Fibroblast of skin of left quadriceps (primary cell): ENCODE measurements at places on chromosomes 1 and 21.

DNA sequence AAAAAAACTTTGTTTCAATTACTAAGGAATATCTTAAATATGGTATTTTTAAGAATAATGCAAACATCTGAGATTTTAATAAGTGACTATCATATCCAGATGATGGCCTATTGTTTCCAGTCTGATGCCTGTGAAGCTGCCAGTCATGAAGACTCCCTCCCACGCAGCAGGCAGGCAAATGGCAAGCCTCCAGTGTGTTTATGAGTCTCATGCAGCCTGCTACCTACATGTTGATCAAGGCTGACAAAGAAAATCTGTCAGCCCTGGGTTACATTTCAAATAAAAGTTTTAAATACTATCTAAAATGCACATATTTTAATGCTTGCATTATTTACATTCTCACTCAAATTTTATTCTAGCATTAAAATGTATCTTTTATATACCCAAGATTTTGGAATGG lies 137.6 kb upstream of the RNPC3 start:
- no peak for DNase-seq

DNA sequence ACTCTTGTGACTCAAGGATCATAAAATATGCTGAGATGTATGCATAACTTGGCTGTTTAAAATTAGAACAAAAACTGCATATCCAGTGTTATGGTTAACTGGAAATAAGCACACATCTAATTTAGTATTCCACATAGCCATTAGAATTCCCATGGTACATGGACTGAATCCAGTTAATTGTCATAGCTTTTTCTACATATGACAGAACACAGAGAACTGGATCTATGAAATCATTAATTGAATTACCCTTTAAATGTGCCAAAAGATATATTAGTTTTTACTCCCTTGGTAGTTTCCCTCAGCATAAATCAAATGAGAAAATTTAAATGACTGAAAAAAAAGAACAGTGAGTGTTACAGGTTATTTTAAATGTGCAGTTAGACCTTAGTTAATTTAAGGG lies 395.9 kb downstream of the NCAM2 start:
- DNase-seq = no peak

DNA sequence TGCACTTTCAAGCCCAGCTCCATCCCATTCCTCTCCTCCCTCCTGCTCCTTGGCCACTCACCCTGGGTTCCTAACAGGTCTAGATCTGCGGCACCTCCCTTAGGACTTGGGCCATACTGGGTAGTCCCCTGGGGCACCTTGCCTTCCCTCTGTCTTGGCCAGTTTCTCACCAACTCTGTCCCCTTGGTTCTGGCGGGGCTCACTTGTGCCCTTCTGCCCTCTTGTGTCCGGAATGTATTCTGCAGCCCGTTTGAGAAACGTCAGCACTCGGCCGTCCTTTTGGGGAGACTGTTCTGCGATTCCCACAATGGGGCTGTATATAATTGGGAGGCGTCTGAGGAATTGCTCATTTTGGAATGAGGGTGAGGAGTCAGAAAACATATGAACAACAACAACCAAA lies 162.4 kb downstream of the ZSCAN20 start:
- peak; percentile 4 for DNase-seq

GRCh38 chr1:24898152-24898908 lies 31.7 kb downstream of the RUNX3 start:
- DNase-seq = no peak

- no peak for DNase-seq
Observed at GRCh38 chr1:182716740-182717720, 32.6 kb upstream of the RGS8 start.

DNA sequence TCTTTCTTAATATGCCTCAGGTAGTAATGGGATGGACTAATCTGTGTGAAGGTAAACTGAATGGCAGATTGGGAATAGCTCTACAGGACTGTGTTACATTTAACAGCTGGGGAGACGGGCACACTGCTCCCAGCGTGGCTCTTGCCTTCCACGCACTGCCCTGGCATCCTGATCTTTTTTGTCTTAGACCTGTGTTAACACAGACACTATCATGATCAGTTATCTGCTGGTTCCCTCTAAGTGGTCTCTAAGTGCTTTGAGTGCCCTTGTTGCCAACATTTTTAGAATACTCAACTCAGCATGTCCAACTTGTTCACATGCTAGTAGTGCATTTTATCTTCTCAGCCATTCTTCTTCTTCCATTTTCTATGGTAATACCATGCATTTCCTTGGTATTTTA lies 208.1 kb downstream of the RYR2 start:
- DNase-seq = no peak

DNA sequence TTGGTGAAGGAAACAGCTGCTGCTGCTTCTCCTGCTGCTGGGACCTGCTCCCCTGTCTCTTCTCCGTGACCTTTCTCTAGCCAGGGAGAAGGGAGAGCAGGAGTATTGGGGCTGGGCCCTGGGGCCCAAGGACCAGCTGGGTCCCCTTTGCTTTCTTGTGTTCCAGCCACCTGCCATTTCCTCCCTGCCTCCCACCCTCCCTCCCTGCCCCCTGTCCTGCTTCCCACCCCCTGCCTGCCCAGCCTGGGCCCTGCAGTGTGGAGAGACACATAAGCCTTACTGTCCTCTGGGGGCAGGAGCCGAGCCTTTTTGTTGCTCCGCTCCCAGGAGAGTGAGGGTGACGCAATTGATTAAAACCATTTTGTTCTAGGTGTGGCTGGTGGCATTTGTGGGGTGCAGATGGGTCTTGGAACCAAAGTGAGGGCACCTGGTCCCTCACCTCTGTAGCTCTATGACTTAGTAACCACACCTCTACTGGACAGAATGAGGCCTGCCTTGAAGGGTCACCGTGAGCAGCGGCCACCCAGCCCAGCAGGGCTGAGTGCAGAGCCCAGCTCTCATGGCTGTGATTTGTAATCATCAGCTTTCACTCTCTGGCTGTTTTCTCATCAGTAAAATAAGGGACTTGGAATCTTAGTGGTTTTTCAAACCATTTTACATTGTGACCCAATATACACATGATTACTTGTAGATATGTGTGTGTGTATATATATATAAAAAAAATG lies 13.9 kb upstream of the TMEM222 start:
- DNase-seq = no peak

DNA sequence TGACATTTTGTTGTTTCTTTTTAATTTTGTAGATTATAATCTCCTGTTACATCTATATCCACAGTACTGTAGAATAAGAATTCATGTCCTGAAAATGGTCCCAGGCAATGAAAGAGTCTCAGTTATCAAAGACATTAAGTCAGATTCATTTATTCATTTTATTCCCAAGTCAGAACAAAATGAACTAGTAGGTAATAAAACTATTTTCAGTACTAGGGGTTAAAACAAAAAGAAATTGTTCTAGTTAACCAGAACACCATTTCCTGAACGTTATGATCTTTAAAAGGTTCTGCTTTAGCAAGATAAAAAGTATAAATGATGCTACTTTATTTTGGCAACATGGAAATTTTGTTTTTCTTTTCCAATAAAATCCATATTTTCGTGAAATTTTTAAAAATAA lies 6.8 kb upstream of the DYNLT5 start:
- DNase-seq = no peak

GRCh38 chr1:200369131-200369530 lies 40.7 kb downstream of the ZNF281 start:
- no peak for DNase-seq

GRCh38 chr1:86472767-86473166 lies 4.0 kb downstream of the CLCA1 start:
- DNase-seq = no peak

- DNase-seq = no peak
Observed at GRCh38 chr1:84060781-84061180, 61.8 kb upstream of the TTLL7 start.

- no peak for DNase-seq
Observed at GRCh38 chr1:159880430-159880829, 18.0 kb upstream of the VSIG8 start.

GRCh38 chr1:59593798-59594790 lies 220.7 kb upstream of the HOOK1 start:
- DNase-seq = no peak

GRCh38 chr1:22319608-22320007 lies 132.0 kb upstream of the ZBTB40 start:
- DNase-seq = no peak

- DNase-seq = no peak
Observed at GRCh38 chr21:46158666-46159300, 3.4 kb upstream of the FTCD start.

- DNase-seq = no peak
Observed at GRCh38 chr1:84069236-84069845, 70.4 kb upstream of the TTLL7 start.

- no peak for DNase-seq
Observed at GRCh38 chr1:218408942-218409341, 63.8 kb downstream of the TGFB2 start.

DNA sequence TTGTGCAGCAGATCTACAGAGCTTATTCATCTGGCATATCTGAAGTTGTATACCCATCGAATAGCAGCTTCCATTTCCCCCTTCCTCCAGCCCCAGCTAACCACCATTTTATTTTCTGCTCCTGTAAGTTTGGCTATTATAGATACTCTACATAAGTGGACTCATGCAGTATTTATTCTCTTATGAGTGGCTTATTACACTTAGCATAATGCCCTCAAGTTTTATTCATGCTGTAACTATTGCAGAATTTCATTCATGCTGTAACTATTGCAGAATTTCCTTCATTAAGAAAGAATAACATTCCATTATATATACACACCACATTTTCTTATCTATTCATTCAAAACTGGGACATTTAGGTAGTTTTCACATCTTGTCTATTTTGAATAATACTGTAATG lies 30.5 kb upstream of the IFI16 start:
- DNase-seq = no peak

DNA sequence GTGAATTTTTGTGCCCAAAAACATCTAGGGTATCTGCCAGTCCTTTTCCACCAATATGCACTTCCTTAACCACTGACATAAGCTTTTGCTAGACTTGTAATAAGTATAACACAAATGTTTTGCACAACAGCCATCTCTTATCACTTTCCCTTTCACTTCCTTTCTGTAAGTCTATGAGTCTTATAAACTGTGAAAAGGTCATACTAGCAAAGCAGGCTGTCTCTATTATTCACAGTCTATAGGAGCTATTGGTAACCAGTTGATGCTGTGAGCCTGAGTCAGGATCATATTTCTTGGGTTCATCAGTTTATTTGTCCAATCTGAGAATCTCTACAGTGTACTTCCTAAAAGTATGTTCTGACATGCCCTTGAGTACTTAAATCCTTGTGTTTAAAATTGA lies 172.6 kb downstream of the CHRM3 start:
- DNase-seq = no peak

DNA sequence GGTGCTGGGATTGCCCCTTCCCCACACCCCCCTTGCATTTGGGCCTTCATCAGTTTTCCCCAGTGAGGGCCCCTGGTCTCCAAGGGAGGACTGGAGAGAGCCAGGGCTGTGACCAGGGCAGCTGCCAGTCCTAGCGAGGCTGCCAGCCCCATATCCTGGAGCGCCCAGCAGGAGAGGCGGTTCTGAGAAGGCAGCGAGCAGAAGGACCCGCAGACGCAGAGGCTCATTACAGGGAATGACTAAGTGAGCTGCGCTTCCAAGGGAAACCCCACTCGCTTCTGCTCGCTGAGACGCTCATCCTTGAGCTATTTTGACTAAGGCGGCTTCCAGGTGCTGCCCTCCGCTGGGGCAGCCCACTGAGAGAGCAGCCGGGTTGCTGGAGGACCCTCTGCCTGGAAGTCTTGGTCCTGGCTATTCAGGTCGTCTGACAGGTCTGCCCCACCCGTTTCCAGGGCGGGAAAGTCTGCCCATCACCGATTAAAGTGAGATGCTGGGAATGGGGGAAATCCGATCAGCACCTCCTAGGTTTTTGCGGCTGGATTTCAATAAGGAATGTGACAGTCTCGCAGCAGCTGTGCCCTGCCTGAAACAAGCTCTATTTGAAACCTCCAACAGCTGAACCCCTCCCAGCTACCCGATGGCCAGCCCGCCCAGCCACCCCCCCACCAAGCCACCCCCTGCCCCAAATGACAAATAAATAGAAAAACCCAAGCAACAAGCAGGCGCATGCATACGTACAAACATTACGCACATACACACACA lies 2.8 kb downstream of the KCNN3 start:
- DNase-seq = peak; percentile 20

GRCh38 chr1:69862906-69863305 lies 295.2 kb downstream of the LRRC7 start:
- no peak for DNase-seq

DNA sequence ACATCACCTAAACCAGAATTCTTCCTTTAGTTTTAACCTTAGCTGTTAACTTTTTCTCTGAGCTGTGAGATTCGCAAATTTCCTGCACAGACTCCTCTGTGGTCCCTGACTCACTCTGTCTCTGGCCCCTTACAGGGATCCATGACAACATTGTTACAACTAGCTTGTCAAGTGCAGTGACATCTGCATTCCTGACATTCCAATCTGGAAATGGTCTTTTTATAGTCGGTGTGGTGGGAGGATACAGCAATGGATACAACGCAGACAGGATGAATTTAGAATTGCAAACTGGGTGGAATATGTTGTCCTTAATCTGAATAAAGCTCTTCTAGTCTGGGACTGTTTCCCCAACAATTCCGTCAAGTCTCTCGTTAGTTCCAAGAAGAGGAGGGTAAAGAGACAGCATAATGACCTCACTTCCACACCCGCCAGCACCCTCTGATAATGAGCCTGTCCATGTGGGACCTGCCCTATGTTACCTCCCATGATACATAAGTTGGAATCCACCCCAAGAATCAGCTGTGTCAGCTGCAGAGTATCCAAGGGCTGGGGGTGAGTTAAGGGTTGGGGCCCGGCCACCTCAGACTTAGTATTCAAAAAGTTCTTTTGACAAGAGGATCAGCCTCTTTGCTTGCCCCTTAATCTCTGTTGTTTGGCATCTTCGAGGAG lies 49.4 kb downstream of the ILDR2 start:
- peak; percentile 17 for DNase-seq

GRCh38 chr21:35508139-35508888 lies 459.2 kb upstream of the RUNX1 start:
- no peak for DNase-seq

DNA sequence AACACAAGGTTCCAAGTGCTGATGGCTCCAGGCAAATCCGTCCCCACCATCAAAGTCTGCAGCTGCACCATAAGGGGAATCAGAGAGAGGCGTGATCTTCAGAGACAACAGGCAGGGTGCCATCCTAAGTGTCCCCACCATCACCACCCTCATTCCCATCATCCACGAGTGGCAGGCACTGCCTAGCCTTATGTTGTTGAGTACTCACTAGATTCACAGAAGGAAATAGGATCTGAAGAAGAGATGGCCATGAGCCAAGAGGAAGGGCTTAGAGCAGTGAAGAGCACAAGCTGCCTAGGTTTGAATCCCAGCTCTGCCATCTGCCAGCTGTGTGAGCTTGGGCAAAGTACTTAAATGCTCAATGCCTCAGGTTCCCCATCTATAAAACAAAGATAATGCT lies 207.3 kb upstream of the CSF3R start:
- no peak for DNase-seq

- no peak for DNase-seq
Observed at GRCh38 chr1:44035726-44036408, 4.6 kb upstream of the SLC6A9 start.

GRCh38 chr1:27301052-27301422 lies 20.9 kb upstream of the TMEM222 start:
- DNase-seq = no peak

DNA sequence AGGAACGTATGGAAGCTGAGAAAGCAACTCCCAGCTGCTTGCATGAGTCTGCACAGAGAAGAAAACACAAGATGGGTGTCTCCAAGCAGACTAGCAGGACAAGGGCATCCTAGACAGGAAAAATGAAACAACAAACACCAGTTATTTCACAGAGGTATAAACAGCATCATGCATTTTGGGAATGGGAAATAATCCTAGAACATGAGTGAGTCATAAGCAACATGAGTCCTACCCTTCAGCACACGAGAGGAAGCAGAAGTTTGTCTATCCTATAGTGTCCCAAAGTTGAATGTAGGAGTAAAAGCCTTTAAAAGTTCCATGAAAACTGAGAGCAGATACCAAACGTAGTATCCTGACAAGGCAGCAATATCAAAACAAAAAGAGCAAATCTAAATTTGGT lies 11.3 kb upstream of the FRRS1 start:
- no peak for DNase-seq
